Bronchial epithelial cell (primary cell): ENCODE measurements at places on chromosomes 7 and 10. TPM values are rescaled to one million over a fixed set of nuclear protein-coding genes. Genes with fewer than 3 reads are reported as not detected.

Gene LLCFC1
- total RNA-seq: not detected in 2 replicates

Gene C10orf143
- 0.26 and 1.0 TPM in 2 replicates for total RNA-seq

Gene HMX3
- 0.13 TPM in 1 of 2 replicates, not detected in the other for total RNA-seq

Gene PDK4
- total RNA-seq: 0.53 and 0.64 TPM in 2 replicates

Gene BAMBI
- 8.7 and 28.5 TPM in 2 replicates for total RNA-seq

Gene NPC1L1
- total RNA-seq: under 0.01 TPM in 2 replicates

Gene ALDH18A1
- total RNA-seq: 53.8 and 68.4 TPM in 2 replicates

Gene GALNT17
- total RNA-seq: not detected in 2 replicates

Gene H2BK1
- not detected in 2 replicates for total RNA-seq

Gene FIS1
- 209 and 272 TPM in 2 replicates for total RNA-seq

Gene CCDC3
- 1.8 and 3.7 TPM in 2 replicates for total RNA-seq

Gene CCDC7
- total RNA-seq: 1.8 and 2.4 TPM in 2 replicates

Gene MARVELD1
- total RNA-seq: 3.6 and 4.7 TPM in 2 replicates

Gene HOXA13
- under 0.01 TPM in 1 of 2 replicates, not detected in the other for total RNA-seq

Gene PNLIPRP3
- total RNA-seq: 53.2 and 67.8 TPM in 2 replicates

Gene DYDC2
- not detected in 2 replicates for total RNA-seq

Gene APBB1IP
- not detected in 2 replicates for total RNA-seq

Gene ADGRA1
- not detected in 2 replicates for total RNA-seq
